ENCODE measurements at places on chromosomes 5 and 9.

- DNase-seq, result no peak
Observed at GRCh38 chr9:80185112-80185738, 613.5 kb downstream of the TLE4 start.

GRCh38 chr5:151051066-151051930 is 29.5 kb downstream of the TNIP1 start:
- DNase-seq, result no peak

- no peak for DNase-seq
Observed at GRCh38 chr5:114361724-114362196, at the start of gene KCNN2. Gene KCNN2, plus strand, starts transcription at chr5:114362070. Its CDS starts 70 bp downstream, at chr5:114362140.

DNA sequence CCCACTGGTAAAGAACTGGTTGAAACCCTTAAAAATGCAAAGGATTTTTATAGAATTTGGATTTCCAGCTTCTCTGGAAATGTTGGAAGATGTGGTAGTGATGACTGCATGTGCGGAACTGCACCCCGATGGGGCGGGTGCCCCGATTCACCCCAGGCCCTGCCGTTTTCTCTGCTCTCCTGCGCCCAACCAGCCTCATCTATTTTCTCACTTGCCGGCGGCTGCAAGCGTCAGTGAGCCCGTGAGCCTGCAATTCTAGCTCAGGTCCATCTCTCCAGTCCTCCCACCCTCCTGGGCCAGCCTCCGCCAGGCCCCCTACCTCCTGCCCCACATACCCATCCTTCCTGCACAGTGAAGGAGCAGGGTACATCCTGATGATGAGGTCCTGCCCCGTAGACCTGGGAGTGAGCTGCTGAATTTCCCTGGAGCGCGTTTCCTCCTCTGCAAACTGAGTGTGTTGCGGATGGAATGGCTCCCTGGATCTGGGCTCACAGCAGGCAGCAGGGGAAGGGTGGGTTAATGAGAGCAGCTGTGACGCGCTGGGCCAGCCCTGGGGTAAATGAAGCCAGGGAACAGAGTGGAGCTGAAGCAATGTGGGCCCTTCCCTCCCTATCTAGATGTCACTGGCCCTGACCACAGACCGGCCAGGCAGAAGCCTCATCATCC is 45.9 kb upstream of the PHYKPL start:
- no peak for DNase-seq

DNA sequence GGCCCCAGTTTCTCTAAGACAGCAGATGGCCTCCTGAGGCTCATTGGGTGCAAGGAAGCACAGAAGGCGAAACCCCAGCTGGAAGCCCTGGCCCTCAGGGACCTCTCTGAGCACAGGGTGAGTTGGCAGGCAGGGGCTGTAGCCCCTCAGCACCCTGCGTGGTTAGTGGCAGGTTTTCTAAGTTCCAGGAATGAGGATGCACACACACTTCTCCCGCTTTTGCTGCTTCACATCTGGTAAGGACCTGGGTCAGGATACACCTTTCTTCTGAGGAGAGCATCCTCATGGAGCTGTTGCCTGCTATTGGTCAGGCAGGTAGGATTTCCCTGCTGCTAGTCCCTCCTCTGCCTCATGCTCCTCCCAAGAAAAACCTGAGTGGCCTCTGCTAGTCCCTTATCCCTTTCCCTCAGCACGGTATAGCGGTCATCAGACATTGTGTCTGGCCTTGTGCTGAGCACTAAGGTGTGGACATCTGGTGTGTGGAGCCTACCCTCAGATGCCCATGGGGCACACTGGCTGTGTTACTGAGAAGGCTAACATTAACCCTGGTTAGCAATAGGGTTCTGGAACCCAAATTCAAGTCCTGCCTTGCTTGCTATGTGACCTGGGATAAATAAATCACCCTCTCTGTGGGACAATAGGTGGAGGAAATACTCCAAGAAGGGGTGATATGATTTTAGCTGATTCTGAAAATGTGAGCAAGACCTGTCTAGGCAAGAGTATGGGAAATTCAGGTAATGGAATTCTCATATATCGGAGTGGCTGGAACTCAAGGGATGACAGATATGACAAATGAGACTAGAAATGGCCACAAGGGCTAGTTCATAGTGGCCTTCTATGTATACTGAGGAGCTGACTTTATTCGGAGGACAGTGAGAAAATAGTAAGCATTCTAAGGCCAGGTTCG is 1.6 kb downstream of the SLC22A4 start:
- no peak for DNase-seq

GRCh38 chr5:149217096-149217802 is 54.4 kb upstream of the AFAP1L1 start:
- no peak for DNase-seq

DNA sequence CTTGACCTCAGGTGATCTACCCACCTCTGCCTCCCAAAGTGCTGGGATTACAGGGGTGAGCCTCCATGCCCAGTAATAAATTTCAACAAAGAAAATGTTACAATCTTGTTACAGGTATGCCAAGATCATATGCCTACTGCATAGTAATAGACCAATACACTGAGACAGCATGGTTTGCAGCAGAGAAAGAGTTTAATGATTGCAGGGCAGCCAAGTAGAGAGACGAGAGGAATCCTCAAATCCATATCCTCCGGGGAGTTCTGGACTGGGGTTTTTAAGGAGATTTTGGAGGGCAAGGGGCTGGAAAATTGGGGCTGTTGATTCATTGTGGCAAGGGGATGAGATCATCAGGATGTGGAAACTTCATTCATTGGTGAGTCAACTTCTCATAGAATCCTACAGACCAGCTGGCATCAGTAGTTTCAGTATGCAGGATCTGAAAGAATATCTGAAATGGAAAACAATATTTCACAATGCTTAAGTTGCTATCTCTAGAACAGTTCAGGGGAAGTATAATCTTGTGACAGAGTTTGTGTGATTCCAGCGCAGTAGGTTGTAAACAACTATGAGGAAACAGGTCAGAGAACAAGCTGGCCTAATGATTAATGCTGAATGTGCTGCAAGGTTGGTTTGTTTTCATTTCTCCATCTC is 14.8 kb upstream of the TUT7 start:
- no peak for DNase-seq

DNA sequence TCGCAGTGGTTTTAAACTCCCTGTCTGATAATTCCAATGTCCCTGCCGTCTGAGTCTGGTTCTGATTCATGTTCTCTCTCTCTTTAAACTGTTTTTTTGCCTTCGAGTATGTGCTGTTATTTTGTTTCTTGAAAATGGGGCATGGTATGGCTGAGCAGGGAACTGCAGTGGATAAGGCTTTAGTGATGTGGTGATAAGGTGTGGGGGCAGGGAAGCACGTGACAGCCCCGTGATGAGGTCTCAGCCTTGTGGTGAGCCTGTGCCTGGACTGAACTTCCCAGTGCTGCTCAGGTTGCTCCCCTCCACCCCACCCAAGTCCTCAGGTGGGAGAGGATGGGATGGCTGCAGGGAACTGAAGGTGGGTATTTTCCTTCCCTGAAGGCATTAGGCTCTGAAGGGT is 5.5 kb upstream of the ZNF354B start:
- no peak for DNase-seq

DNA sequence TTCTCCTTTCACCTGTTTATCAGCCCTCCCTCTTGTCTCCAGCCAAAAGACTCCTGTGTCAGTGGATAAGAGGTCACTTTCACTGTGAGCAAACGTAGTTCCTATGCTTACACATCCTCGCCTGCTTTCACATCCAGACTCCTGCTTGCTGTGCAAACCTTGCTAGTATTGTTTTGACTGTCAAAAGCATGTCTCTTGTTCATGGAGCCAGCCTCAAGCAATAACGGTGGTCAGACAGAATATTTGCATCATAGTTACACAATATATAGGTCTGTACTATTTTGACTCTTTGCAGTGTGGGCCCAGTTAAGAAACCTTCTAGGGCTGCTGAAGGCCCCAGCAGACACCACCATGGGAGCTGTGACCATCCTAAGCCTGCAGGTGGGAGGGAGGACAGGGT is 420.0 kb downstream of the SEMA5A start:
- no peak for DNase-seq

DNA sequence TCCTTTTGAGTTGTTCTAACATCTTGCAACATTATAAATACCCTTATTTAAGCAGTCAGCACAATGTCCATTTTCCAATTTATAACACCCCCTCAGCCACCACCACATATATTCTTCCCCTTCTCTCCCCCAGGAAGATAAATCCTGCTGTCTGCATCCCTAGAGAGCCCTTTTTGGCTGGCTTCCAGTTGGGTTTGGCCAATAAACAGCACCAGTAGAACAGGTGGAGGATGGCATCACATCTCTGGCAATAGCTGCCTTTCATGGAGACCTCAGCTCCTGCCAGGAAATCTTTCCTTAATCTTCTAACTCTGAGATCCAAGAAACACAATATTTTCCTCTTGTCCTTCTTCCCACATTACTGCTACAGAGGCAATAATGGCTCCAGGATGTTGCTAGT is 53.7 kb downstream of the TRIM36 start:
- DNase-seq, result no peak

- no peak for DNase-seq
Observed at GRCh38 chr5:64147849-64148441, 17.7 kb upstream of the RNF180 start.

DNA sequence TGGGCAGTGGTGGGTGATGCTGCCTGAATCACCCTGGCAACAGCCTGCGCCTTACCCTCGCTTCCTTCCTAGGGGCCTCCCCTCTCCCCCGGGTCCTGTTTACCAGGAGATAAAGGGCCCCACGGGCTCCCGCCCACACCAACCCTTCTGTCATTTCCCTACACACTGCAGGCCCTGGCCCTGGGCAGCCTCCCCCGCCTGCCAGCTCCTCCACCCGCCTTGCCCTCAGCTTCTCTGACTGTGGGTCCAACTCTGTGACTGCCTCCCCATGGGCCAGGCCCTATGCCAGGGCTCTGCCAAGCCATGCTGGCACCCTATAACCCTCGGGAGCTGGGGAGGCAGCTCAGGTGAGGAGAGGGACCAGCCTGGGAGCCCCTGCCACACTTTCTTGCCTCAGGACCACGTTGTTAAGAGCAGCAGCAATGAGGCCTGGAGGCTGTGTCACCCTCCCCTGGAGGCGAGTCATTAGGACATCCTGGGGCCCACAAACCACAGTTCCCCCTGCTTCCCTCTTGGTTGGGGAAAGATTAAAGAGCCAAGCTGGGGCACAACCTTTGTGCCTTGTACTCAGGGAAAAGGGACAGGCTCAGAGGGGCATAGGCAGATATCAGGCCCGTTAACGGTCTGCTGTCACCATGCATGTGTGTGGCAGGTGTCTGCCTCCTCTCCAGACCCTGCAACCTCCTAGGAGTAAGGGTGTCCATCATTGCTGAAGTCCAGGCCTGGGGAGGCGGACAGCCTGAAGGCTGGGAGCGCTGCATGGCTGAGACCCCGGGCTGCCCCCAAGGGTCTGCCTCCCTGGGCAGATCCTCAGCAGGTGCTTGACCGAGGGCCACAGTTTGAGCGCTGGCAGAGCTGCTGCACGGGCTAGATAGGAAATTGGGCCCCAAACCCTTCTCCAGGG is 2.8 kb downstream of the MGAT4B start:
- no peak for DNase-seq

GRCh38 chr5:5344606-5345005 is 77.9 kb upstream of the ICE1 start:
- DNase-seq, result no peak

DNA sequence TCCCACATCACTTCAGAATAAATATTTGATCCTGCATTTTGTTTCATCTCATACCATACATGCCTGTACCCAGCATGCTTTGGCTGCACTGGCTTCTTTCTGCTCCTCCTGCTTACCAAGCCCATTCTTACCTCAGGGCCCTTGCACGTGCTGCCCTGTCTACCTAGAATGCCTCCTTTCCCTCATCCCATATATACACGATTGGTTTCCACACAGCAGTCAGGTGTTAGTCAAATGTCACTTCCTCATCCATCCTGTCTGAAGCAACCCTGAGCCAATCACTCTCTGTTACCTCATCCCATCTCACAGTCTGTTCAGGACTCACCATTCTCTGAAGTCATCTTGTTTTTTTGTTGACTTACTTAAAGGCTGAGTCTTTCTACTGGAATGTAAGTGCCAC is 30.3 kb downstream of the CAST start:
- no peak for DNase-seq

DNA sequence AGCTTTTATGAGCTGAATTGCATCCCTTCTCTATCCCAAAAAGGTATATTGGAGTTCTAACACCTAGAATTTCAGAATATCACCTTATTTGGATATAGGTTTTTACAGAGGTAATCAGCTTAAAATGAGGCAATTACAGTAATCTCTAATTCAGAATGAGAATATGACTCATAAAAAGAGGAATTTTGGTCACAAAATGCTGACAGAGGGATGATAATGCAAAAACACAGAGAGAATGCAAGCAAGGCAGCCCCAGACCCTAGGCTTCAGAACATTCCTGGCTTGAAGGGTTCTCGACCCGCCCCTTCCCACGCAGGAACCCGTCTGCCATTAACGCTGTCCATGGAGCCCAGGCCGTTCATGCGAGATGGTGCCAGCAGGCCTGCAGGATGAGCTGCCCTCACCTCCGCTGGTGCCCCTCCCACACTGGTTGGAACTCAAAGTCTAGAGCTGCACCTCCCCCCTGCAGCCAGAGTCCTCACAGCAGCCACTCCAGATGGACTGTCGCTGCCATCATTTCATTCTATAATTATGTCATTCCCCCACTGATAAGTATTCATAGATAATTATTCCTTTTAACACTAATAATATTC is 1173.4 kb upstream of the ACO1 start:
- DNase-seq, result no peak

GRCh38 chr5:51500-51823 is 40.5 kb upstream of the PLEKHG4B start:
- DNase-seq, result no peak

- DNase-seq, result no peak
Observed at GRCh38 chr5:52771343-52772039, 16.2 kb upstream of the ITGA1 start.

DNA sequence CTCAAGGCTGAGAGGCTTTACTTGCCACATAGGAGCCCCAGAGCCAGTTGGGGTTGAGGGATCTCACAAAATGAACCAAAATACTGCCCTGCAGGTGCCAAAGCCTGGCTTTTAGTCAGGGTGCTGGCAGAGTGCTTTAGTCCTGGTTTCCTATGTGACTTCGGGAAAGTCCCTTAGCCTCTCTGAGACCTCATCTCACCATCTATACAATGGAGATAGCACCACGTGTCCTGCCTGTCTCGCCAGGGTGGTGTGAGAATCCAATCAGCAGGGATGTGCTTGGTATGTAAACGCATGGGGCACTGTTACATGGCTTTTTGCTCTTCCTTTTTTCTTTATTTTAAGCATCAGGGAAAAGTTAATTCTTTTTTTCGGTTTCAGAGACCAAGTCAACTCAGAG is 68.3 kb downstream of the SHB start:
- no peak for DNase-seq

GRCh38 chr5:117652958-117653280 is 1078.3 kb upstream of the SEMA6A start:
- no peak for DNase-seq

- DNase-seq, result no peak
Observed at GRCh38 chr9:114691046-114691955, 9.3 kb upstream of the TEX48 start.

- DNase-seq, result no peak
Observed at GRCh38 chr5:82512025-82512424, 233.9 kb upstream of the RPS23 start.

GRCh38 chr9:124414612-124415011 is 630 bp downstream of the PSMB7 start:
- no peak for DNase-seq
